ENCODE measurements at places on chromosomes 4 and X.
A peak's percentile ranks its signal among the peaks of the same experiment; 100 is the strongest.

GRCh38 chr4:106344647-106344970 is 24.0 kb downstream of the GIMD1 start:
- peaks cover 53% of the 10 kb centered on the region for H3K36me3 ChIP-seq
- peaks cover 38% of the 10 kb centered on the region for H3K4me1 ChIP-seq
- H3K27ac ChIP-seq: no peak overlapping the region
- no peak for DNase-seq
- no peak overlapping the region for H3K4me3 ChIP-seq

DNA sequence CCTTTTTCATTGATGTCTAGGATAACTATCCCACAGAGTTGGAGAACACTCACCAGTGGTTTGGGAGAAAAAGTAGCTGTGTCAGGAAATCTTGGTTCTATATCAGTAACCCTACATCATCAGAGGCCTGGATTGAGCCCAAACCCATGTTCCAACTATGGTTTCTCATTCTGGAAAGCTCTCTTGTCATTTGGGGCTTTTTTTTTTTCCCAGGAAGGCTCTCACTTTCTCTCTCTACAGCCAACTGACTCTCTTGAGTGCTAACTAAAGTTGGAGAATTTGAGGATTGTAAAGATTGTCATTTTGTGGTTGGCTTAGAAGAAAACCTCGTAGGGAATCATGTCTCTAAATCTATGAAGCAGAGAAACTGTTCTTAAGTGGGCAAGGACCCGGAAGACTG is 228.2 kb upstream of the DIPK2B start:
- H3K4me1 ChIP-seq: no peaks in the 10 kb centered on the region
- H3K4me3 ChIP-seq: no peak overlapping the region
- H3K27ac ChIP-seq: no peak overlapping the region
- no peak for DNase-seq

DNA sequence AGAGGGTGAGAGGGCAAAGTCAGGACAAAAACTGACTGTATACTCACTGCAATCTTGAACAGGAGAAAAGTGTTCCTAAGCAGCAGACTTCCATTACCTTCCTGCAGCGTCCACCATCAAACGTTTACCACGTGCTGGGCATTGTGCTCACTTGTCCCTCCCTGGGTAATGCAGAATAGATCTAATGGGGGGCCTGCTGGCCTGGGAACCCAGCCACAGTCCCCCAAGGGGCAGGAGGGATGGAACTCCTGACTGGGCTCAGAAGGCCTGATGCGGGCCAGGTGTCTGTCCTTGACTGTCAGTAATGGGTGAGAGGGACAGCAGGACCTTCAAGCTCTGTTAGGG is 37.6 kb upstream of the FAM156A start:
- H3K36me3 ChIP-seq: no peaks in the 10 kb centered on the region

DNA sequence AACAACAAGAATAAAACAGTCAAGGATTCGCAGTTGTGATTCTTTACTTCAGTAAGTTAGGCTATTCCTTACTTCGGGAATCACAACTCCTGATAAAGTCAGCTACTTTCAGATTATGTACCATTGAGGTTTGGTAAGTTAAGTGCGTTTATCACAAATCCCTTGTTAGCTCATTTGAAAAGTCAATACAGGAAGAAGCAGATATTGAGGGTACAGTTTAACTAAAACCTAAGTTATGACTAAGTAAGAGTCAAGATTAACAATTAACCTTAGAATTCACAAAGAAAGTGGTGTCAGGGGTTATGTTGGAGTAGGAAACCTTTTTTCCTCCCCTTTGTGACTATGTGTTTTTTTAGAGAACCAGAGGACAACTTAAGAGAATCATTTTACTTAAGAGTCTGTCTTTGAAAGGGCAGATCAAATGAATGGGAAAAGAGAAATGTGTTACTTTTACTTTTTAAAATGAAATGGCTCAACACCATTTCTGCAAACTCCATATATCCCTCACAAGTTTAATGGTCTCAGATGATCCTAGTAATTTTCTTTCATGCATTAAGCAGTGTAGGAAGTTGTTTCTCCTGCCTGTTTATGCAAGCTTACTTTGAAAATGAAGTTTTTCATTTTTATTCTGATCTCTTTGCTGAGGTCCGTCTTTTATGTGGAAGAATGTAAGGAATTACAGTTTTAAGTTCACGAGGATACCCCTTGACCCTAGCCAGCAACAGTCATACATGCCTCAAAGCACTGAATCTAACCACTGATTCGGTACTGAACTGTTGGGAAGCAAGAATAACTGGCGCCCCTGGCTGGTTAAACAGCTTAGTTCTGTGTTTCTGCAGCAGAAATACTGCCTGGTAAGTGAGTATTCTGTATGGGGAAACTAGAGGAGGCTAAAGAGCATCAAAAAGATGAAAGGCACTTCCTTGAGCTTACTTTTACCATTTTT is 211.7 kb downstream of the SLC4A4 start:
- H3K36me3 ChIP-seq: no peaks in the 10 kb centered on the region
- DNase-seq: no peak
- no peaks in the 10 kb centered on the region for H3K27me3 ChIP-seq
- H3K4me1 ChIP-seq: no peaks in the 10 kb centered on the region
- H3K27ac ChIP-seq: no peak overlapping the region

GRCh38 chr4:53855581-53856250 is 208.7 kb downstream of the CHIC2 start:
- H3K27ac ChIP-seq: no peak overlapping the region
- H3K36me3 ChIP-seq: no peaks in the 10 kb centered on the region
- no peaks in the 10 kb centered on the region for H3K4me1 ChIP-seq
- H3K4me3 ChIP-seq: no peak overlapping the region
- peaks cover 6% of the 10 kb centered on the region for H3K27me3 ChIP-seq

DNA sequence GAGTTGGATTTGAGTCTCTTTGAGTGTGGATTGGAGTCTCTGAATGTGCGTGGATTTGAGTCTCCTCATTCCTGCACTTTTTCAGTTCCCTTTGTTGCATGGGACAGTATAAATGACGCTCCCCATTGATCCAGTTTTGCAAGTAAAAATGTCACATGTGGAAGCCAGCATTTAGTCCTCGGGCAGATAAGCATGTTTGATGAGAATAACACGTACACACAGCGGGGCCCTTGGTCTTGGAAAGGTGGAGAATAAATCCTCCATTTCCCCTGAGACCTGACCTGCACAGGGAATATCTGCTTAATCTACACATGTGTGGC is 8.1 kb downstream of the P2RY8 start:
- H3K4me1 ChIP-seq: peaks cover 3% of the 10 kb centered on the region
- no peak overlapping the region for H3K4me3 ChIP-seq

DNA sequence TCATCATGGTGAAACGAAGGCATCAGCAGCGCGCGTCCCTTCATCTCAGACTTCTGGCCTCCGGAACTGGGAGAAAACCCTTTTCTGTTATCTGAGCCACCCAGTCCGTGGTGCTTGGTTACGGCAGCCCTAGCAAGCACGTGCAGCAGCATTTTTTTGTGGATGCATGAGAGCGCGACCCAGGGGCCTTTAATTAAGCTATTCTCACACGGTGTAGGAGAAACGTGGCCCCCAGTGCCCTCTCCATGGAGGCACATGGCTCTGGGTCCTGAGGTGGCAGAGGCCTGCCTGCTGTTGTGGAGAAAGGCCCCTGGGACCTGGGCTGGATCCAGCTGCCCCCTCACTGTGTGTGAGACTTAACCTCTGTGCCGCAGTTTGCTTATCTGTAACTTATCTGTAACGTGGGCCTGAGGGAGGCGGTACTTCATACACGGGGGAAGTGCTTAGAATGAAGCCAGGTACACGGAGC is 9.5 kb downstream of the CLCN4 start:
- no peak overlapping the region for H3K4me3 ChIP-seq
- no peak overlapping the region for H3K27ac ChIP-seq
- DNase-seq: no peak
- no peaks in the 10 kb centered on the region for H3K36me3 ChIP-seq
- peaks cover 6% of the 10 kb centered on the region for H3K4me1 ChIP-seq

DNA sequence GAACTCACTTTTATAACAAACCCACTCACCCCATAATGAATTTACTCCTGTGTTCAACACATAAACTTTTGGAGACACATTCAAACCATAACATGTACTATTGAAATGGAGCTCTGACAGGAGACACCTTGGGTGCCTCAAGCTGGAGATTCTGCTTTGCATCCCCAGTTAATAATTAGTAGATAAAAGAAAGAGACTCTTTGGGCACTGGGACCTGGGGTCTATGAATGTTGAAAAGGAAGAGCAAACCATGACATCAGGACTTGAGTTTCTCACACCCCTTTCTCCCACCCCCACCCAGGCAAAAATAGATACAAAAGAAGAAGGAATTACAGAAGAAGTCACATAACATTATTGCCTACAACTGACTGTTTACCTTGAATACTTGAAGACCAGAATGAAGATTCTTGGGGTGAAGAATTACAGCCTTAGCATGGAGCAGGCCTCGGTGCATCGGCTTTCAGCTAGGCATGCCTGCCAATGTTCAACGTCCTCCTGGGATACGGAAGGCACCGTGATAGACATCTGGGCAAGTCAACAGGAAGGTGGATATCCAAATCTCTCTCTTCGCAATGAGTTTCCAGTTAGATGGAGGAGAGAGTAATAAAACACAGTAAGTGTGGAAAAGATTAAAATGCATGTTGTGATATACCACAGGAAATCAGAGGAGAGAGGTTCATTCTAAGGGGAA is 316.0 kb downstream of the TRIML1 start:
- no peak for DNase-seq
- H3K4me1 ChIP-seq: no peaks in the 10 kb centered on the region
- no peaks in the 10 kb centered on the region for H3K27me3 ChIP-seq
- peaks cover 2% of the 10 kb centered on the region for H3K36me3 ChIP-seq
- H3K27ac ChIP-seq: no peak overlapping the region

GRCh38 chr4:4759232-4759631 is 100.2 kb upstream of the MSX1 start:
- H3K4me3 ChIP-seq: no peak overlapping the region
- H3K27me3 ChIP-seq: peaks cover 6% of the 10 kb centered on the region
- H3K36me3 ChIP-seq: no peaks in the 10 kb centered on the region
- H3K4me1 ChIP-seq: peaks cover 17% of the 10 kb centered on the region
- no peak overlapping the region for H3K27ac ChIP-seq

- peaks cover 15% of the 10 kb centered on the region for H3K36me3 ChIP-seq
- H3K4me1 ChIP-seq: no peaks in the 10 kb centered on the region
- H3K27me3 ChIP-seq: no peaks in the 10 kb centered on the region
- no peak overlapping the region for H3K4me3 ChIP-seq
- H3K27ac ChIP-seq: no peak overlapping the region
- DNase-seq: no peak
Measured at GRCh38 chr4:47855350-47855749, 17.5 kb upstream of the CORIN start.

GRCh38 chrX:105845631-105846030 is 23.3 kb downstream of the NRK start:
- no peak overlapping the region for H3K27ac ChIP-seq
- DNase-seq: no peak
- no peaks in the 10 kb centered on the region for H3K4me1 ChIP-seq

DNA sequence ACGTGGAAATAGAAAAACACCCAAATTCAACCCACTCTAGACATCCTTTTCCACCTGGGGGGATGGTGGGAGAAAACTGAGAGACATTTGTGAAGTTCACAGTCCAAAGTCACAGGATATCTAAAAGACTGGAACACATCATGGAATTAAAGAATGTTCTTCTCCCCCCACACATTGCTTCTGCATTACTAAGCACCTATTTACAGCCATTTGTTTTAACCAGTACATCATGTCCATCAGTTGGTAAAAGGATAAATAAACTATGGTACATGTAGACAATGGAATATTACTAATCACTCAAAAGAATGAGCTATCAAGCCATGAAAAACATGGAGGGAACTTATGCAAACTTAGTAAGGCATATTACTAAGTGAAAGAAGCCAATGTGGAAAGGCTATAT is 185.5 kb upstream of the ANXA10 start:
- H3K4me1 ChIP-seq: no peaks in the 10 kb centered on the region
- H3K36me3 ChIP-seq: no peaks in the 10 kb centered on the region
- no peak overlapping the region for H3K27ac ChIP-seq
- H3K4me3 ChIP-seq: no peak overlapping the region
- no peaks in the 10 kb centered on the region for H3K27me3 ChIP-seq

DNA sequence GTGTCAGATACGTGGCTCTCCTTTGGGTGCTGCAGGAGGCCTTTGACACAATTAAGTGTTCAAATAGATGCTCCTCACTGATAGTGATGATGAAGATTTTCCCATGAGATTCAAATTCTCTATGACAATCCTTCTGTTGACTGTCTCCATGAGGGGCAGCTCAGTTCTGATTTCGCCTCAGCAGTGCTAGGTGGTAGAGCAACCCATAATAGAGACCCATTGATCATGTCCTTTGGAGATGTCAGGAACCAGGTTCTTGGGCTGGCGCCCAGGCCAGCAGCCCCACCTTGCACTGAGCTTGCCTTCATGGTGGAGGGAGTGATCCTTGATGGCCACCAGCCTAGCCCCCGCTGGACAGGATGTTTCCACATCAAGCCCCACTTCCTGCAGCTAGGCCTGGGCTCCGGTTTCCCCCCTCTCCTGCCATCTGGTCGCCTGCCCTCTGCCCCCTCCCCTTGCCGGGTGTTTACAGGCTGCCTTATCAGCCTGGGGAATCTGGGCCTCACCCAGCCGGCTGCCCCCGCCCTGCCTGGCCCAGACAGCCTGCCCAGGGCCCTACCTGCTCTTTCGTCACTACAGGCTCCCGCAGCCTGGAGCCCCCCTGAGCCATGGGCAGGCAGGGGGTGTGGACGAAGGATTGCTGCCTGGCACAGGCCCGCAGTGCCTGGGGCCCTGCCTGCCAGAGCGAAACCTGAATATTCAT is 12.6 kb downstream of the ELF4 start:
- DNase-seq: peak; percentile 23
- H3K27ac ChIP-seq: peak overlapping the region; percentile 81
- H3K4me3 ChIP-seq: no peak overlapping the region
- H3K4me1 ChIP-seq: peaks cover 65% of the 10 kb centered on the region
- no peaks in the 10 kb centered on the region for H3K27me3 ChIP-seq

DNA sequence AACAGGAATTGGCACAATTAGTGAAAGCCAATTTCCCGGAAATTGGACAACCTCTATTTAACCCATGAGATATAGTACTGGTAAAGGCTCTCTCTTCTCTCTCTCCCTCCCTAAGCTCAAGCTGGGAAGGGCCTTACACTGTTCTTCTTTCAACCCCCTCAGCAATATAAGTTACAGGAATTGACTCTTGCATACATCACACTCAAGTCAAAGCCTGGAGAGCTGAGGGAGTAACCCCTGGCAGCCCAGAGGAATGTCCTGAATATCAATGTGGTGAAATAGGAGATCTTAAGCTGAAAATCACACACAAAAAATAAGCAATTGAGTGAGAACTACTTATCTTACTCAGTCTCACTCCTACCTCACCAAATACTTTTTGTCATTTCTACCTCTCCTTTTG is 186.9 kb upstream of the SPOCK3 start:
- no peaks in the 10 kb centered on the region for H3K27me3 ChIP-seq
- no peak overlapping the region for H3K27ac ChIP-seq
- no peak overlapping the region for H3K4me3 ChIP-seq
- no peaks in the 10 kb centered on the region for H3K36me3 ChIP-seq
- no peaks in the 10 kb centered on the region for H3K4me1 ChIP-seq

DNA sequence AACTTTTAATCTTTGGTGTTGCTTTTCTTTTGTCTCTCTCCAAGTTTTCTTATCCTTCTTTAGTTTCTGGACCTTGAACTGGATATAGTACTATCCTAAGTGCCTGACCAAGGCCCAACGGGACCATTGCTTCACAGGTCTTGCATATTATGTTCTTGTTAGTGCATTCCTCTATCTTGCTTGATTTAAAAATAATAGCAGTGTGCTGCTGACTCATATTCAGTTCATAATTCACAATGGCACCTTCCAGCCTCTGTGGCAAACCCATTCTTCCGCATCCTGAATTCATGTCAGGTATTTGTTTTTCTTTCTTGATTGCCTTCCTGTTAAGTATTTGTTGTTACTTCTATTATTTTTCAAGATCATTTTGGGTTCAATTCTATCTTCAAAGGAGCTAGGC is 197.1 kb upstream of the GIMD1 start:
- no peaks in the 10 kb centered on the region for H3K27me3 ChIP-seq
- H3K27ac ChIP-seq: no peak overlapping the region
- no peaks in the 10 kb centered on the region for H3K4me1 ChIP-seq

Data from activated CD8-positive, alpha-beta T cell treated with anti-CD3 and anti-CD28 coated beads for 36 hours (primary cell).